ENCODE measurements at places on chromosomes 3 and 15.
A peak's percentile ranks its signal among the peaks of the same experiment; 100 is the strongest.

GRCh38 chr3:71994906-71995305 is 210.0 kb upstream of the PROK2 start:
- DNase-seq = peak; percentile 32

DNA sequence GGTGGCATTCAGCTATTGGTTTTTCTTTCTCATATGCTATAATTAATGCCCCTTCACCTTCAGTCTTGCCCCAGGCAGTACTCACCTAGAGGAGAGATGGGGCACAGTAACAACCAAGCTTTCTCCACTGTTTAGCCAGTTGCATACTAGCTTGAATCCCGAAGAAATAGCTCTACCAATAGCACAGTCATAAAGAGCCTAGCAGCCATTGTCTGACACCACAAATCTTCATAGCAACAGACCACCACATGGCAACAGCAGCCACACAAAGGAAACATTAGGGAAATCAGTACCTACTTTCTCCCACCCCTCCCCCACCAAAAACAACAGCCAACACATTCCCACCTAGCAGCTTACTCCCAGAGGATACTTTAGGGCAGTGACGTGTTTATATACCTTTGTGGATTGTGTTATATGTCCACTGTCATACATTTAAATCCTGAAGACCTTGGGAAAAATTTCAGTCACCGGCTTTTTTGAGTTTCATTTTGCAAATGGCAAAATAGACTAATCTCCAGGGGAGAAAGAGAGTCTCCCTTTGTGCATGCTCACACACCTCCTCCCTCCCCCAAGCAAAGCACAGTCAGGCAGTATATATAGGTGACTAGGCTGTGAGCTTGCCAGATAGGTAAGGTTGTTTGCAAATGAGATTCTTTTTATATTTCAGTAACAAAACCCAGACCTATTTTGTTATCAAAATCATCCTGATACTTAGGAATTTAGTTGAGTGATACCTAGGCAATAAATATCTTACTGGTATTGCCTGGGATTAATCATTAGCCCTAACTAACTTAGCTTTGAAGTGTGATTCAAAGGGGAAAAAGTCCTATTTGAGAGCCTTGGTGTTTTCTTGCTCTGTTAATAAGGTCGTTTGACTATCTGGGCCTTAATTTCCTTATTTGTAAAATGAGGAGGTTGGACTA is 140.6 kb downstream of the RBPMS2 start:
- no peak for DNase-seq

DNA sequence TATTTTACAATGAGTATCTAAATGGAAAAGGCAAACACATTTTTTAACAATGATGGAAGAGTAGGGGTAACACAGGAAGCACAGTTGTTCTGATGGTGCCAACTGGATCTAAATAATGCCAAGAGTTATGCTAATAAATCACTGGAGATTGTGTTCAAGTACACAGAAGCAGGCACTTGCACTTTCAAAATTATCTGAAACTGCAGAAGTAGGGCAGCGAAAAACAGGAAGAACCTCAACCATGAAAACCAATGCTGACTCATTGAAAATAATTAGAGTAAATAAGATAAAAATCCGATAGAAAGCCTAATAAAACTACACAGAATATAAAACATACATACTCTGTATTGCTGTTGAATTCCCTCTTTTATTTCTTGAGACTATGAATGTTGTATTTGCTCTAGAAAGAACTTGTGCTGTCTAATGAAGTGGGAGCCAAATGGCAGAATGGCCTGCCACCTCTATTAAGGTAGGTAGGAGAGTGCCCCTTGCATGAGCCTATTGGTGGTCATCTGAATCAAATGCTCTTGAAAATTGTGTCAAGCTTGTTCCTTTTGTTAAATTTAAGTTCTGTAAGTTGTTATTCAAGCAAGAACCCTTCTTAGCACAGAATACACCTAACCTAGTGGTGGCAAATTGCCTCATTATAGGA is 93.7 kb downstream of the ABI3BP start:
- DNase-seq = no peak

- no peak for DNase-seq
These were observed 124.6 kb upstream of the ABHD17C start for GRCh38 chr15:80570553-80570952.

DNA sequence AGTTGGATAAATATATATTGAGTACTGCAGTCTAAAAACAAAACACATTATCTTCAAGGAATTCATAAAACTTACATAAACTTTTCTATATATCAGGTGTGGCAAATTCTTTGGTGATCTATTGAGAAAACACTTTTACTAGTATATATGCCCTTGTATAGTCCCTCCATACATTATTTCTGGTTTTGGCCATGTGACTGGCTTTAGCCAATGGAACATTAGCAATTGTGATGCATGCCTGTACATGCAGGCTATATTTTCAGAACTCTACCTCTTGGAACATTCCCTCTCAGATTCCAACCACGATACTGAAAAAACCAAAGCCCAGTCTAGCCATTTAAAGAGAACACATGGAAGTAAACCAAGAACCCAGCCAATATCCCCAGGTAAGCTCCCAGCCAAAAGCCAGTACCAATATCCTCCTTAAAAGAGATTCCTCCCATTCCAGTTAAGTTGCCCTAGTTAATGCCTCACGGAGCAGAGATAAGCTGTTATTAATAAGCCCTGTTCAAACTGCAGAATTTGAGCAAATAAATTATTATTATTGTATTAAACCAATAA is 152.8 kb downstream of the NEK10 start:
- no peak for DNase-seq

DNA sequence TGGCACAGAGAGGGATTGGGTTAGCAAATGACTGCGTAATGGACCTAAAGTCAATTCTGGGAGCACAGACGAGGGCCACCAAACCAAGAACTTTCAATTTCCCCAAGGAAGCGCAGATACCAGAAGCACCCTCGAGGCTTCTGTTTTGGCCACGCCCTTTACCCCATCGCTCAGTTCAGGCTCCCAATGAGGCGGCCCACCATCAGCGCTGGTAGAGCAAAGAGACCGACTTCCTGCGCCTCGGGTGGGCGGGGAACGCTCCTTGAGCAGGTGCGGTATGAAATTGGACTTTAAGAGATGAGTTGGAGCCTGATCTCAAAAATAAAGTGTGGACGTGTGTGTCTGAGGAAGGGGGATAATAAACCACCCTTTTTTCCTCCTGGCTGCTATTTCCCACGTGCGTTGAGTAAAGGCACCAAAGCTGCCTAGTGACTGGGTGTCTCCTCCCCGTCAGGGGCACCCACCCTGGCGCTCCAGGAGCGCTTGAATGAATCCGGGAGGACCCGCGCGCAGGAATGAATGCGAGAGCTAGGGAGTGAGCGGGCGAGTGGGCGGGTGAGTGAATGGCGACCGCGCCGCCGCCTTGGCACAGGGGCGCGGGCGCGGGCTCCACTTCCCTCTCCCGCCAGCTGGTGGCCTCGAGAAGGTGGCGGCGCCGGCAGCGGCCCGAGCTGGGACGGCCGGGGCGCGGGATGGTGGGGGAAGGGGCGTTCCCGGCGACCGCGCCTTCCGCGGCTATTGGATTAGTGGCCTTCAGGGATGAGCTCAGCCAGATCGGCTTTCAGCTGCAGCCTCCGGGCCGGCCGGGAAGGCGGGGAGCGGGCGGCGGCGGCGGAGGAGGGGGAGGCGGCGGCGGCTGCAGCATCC is at the start of gene SPSB4:
TSS of gene SPSB4 (plus strand) at position 772 of the 867 bp plus-strand sequence. CDS start 14,758 bp downstream, outside the sequence.
- DNase-seq = peak; percentile 17

DNA sequence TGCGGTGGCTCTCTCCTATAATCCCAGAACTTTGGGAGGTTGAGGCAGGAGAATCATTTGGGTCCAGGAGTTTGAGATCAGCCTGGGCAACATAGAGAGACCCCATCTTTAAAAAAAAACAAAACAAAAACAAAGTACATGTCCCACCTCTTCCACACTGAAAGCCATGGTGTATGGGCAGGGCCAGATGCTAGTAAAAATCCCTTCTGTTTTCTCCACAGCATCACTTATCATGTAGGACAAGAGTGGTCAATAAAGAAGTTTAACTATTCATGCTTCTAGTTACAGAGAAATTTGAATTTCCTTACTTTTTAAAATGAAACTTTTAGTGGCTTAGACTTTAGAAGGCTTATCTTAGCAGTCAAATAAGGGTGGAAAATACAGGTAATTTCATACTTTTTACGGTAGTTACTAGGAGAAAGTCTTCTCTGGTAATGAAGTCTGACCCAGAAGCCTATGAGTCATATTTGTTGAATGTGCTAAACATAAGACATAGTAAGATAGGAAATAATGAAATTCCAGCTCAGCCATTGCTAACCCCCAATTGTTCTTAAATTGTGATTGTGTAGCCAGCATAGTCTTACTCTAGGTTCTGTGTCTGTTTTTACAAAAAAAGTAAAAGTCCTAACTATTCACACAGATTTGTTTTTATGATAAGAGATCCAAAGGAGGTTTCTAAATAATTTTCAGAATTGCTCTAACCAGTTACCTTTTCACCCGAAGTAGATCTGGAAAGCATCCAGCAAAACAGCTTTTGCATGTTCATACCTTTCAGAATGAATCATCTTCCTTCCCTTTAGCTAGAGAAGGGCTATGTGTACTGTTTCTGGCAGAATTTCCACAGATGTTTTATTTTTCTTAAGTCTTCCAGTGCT is 16.4 kb upstream of the ZNF609 start:
- peak; percentile 75 for DNase-seq

GRCh38 chr15:56038015-56038414 is 44.6 kb upstream of the NEDD4 start:
- DNase-seq = peak; percentile 37

DNA sequence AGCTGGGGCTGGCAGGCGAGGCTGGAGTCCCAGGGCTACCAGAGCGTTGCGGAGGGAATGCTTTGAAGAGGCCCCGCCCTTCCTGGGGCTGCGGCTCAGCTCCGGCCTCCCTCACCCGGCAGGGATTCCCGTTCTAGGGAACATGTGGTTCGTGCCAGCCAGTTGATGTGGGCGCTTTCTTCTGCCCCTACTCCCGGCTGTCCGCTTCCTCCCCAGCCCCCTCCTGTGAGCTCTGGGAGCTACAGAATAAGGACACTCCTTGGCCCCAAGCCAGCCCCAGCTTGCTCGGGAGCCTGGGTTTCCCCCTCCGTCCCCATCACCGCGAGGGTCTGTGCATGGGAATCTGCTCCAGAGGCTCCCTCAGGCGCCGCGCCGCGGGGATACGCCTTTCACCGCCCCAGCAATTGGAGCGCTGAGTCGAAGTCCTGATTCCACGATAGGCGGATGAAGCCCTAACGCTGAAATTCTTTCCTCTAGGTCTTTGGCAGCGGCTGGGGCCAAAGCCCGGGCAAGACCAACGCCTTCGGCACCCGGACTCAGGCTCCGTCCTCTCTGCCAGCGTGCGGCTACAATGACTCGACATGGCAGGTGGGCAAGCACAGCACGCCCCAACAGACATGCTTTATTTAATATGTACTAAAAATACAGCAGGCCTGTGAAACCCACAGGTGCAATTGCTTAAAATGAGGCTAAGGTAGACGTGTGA is 69.5 kb downstream of the KLF15 start:
- DNase-seq = peak; percentile 48

GRCh38 chr3:55471522-55472280 is 15.4 kb downstream of the WNT5A start:
- no peak for DNase-seq

- peak; percentile 87 for DNase-seq
These were observed 21.6 kb upstream of the PLXNA1 start for GRCh38 chr3:126961191-126961790.

GRCh38 chr3:130093741-130094391 is 12.2 kb downstream of the ALG1L2 start:
- no peak for DNase-seq

GRCh38 chr3:138498991-138499390 is 64.6 kb downstream of the ESYT3 start:
- no peak for DNase-seq

DNA sequence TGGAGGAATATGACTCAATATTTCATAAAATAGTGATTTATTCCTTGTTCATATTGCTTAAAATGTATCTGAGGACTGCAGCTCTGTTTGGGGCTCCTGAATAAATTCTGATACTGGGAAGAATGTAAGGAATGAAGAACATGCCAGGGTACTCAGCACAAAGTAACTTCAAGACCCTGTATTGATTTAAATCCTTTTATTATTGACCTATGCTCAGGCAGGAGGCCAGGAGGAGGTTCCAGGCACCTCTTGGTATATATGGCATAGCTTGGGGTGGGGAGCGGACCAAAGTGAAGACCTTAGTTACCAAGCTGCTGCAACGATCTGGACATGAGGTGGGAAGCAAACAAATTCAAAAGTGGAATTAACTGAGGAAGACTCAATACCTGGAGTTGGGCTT is 142.8 kb upstream of the PEX5L start:
- DNase-seq = no peak

- DNase-seq = no peak
These were observed 32.6 kb upstream of the MTHFS start for GRCh38 chr15:79929412-79929811.

- DNase-seq = no peak
These were observed 10.6 kb downstream of the EPB42 start for GRCh38 chr15:43210172-43210745.

DNA sequence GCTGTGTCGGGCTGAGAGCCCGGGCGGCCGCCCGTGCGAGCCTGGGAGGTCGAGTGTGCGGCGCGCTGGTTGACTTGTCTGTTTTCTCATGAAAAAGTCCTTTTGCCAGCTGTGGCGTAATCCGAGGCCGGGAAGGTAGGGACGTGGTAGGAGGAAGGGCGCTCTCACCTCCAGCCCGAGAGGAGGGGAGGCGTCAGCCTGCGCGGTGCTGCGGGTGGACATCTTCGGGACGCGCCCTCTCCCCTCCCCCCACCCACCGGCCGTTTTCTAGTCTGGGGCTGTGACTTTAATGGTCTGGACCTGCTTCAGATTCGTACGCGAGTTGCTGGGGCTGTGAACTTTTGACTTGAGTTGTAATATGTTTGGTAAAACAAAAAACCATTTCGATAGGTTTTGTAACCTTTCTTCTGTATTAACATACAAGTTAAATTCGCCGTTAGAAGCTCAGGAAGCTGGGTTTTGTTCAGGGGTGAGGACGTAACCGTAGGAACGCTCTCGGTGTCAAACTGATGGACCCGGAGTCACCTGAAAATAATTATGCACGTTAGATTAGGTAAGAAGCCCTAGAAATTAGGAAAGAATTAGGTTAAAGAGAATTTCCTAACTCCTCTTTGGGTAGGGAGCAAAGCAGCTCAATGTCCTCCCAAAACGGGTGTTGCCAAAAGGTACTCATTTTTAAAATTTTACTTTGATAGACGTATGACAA is 762 bp downstream of the NCK1 start:
- DNase-seq = peak; percentile 58

- no peak for DNase-seq
These were observed 102.0 kb downstream of the IL12A start for GRCh38 chr3:160090653-160091052.

- no peak for DNase-seq
These were observed 137.7 kb upstream of the GRM7 start for GRCh38 chr3:6723205-6723604.

GRCh38 chr3:194220901-194221326 is 85.0 kb downstream of the HES1 start:
- no peak for DNase-seq
